Fibroblast of skin of right biceps (primary cell): ENCODE measurements at places on chromosomes 7 and 10.

DNA sequence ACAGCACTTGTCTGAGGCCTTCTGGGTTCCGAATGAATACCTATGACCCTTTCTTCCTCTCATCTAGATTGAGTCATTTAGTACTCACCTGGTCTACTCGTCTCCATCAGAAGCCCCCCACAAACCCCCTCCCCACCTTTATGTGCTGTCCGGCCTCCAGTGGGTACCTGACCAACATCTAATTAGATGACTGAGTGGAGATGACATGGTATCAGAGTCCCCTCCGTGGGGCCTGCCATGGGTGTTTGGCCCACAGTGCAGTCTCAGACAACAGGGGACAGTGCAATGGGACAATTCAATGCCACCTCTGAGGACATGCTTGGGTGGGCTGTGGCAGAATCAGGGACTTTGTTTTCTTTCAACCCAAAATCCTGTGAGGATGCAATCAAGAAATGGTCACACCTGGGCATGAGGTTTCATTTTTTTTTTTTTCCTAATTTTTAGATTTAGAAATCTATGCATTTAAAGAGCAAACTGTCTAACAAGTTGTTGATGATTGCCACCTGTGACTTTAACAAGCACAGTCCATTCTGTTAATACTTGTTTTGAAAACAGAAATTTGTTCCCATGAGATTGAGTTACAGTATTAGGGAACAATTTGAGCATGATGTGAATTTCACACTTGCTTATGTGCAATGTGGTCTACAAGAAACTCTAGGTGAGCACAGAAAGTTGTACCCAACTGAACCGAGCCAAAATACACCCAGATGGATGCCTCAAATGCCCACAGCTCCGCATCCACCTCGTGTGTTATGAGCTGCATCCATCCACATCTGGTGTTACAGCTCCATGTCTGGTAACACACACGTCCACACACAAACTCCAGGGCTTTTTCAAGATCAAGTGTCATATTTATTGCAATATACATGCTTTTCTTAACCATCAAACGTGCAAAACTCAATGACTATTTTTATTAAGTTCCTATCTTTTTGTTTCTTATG is 27.5 kb downstream of the GPRIN2 start:
- no peak for DNase-seq

DNA sequence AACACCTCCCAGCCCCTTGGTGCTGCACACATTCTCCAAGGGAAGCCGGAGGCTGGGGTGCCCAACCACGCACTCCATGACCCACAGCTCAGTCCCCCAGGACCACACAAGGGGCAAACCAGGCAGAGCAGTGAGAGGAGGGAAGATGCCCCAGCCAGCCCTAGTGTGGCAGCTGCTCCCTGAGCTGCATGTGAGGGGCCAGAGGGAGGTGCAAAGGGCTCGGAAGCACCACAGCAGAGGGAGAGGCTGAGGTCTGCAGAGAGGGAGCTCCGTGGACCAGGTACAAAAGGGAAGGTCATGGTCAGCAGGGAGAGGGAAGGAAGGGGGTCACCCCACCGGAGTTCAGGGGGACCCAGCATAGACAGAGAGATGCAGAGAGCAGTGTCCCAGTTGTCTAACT is 1.5 kb upstream of the CALML5 start:
- no peak for DNase-seq

DNA sequence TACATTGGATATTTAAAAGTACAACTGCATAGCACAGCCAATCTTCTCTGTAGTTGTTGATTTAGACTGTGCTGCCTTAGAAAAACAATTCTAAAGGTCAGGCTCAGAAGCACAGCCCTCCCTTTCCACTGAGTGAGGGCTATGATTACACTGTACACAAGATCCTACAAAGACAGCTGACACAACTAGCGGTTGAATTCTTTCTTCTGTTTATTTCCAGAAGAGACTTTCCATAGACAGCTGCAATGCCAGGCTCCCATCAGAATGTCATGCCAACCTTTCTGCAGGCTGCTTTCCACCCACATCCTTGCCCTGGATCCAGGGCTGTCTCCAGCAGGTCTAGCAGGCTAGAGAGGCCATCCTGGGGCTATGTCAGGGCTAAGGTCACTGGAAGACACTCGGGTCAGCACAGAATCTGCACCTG is 39.3 kb downstream of the FAM13C start:
- DNase-seq, result no peak

GRCh38 chr7:137933270-137934017 is 68.4 kb downstream of the CREB3L2 start:
- DNase-seq, result peak; percentile 82

DNA sequence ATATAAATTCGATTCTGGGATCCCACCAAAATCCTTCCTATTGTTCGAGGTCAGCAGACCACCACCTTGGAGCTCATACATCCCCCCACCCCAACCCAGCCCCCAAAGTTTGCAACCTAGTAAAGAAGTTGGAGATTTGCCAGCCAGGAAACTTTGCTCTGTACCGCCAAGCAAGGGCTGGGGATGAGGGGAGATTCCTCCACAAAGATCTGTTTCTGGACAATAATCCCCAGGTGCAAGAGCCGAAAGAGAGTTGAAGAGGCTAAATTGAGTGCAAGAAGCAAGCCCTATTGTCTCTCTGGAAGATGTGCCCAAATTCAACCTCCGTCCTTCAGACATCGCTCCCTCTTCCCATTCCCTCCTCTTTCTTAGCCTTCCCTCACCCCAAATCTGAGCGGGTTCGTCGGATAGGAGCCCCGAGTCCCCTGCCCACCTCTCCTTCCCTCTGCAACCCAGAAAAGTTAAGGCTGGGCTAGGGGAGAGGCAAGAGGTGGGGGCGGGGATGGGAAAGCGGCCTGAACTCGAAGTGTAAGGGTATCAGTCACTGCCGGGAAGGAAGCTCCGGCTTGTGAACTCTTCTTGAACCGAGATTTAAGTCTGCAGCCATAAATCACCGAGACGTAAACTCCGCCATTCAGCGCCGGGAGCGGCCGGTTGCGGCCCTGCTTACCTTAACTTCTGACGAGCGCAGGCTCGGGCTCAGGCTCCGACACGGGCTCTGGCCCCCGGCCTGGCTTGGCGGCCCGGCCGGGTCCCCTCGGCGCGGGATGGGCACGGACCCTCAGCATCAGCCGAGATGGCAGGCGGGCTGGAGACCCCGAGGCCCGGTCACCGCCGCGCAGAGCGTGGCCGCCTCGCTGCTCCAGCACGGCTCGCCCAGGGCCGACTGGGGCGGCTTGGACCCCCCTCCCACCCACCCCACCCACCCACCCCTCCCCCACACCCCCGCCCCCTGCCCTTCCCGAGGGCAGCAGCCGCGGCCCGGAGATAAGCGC is 10.8 kb upstream of the HOXA2 start:
- peak; percentile 83 for DNase-seq

- peak; percentile 33 for DNase-seq
These were observed 35.3 kb downstream of the NET1 start for GRCh38 chr10:5447611-5448071.

DNA sequence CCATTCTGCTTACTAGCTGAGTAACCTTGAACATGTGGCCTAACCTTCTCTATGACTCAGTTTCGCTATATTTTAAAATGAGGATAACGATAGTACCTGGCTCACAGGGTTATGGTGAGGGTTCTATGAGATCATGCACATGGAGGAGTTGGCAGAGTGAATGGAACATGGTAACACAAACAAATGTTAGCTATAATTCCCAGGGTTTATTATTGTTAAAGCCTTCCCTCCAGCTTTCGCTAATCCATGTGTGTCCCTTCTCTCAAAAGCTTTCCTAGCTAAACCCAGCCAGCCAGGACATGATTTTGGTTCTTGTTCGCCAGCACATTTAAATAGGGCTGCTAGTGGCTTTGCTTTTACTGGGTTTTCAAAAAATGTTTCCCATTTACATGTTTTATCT is 361.0 kb upstream of the NFE2L3 start:
- DNase-seq, result no peak

DNA sequence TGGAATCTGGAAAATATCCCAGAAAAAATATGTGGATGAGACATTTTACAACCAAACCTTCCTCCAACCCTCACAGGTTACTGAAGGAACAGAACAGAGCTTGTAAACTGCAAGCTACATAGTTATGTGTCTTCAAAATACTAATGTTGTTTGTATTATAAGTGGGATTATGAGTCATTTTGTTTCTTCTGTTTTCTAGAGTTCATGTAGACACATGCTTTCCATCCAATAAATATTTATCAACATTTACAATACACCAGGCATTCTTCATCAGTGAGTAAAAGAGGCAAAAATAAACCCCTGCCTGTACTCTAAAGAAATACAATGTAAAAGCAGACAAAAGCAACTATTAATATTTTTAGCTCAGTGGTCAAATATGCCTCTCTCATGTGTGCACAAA is 38.0 kb upstream of the TES start:
- no peak for DNase-seq

DNA sequence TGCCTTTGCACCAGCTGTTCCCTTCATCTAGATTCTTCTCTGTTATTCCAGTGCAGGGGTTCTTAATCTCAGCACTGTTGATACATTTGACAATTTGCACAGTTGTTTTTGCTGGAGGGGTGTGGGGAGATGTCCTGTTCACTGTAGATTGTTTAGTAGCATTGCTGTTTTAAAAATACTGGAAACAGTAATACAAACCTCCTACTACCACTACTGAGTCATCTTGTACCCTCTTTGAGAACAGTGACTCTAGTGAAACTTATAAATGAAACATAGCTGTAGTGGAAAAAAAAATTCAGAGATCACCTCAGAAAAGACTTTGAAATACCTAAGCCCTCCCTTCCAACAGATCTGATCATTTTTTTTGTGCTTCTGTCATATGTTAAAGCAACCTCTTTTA is 154.8 kb upstream of the TMEM196 start:
- DNase-seq, result no peak

GRCh38 chr7:104861729-104862390 is 152.1 kb upstream of the KMT2E start:
- no peak for DNase-seq

- no peak for DNase-seq
These were observed 60.8 kb upstream of the CELF2 start for GRCh38 chr10:10956681-10957542.

- no peak for DNase-seq
These were observed 7.7 kb upstream of the GBX1 start for GRCh38 chr7:151175047-151175792.

GRCh38 chr7:12222889-12223579 is 11.9 kb downstream of the TMEM106B start:
- no peak for DNase-seq

- no peak for DNase-seq
These were observed 16.1 kb downstream of the ADD3 start for GRCh38 chr10:110023785-110024465.

DNA sequence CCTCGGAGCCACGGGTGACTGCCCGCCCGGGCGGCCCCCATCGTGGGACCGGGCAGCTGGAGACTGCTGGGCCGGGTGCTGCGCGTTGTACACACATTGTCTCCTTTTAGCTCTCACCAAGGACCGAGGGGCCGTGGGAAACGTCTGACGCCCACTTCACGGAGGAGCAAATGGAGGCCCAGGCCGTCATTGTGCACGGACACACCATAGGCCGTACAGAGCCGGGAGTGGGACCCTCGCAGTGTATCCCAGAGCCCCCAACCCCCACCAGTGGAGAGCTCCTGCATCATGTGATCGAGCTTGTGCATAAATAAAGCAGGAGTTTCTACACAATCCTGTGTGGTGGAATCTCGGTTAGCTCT is 722 bp downstream of the DENND10 start:
- DNase-seq, result peak; percentile 15

- no peak for DNase-seq
These were observed 64.9 kb downstream of the MYOF start for GRCh38 chr10:93417266-93417665.

GRCh38 chr7:56199639-56200038 is 83.4 kb upstream of the NUPR2 start:
- DNase-seq, result no peak

DNA sequence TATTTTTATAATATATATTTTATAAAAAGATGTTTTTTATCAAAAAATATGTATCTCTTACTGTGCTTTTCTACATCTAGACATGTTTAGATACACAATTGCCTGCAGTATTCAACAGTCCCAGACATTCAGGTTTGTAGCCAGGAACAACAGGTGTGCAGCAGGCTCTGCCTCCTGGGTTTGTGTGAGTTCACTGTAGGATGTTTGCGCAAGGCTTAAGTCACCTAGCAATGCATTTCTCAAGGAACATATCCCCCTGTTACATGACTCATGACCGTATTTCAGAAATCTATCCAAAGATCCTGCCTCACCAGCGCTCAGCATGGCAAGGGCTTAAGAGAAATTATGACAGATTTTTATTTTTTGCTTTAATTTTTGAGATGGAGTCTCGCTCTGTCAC is 41.5 kb downstream of the PITRM1 start:
- DNase-seq, result peak; percentile 14

GRCh38 chr7:139585042-139585441 is 61.6 kb downstream of the CLEC2L start:
- DNase-seq, result no peak

- no peak for DNase-seq
These were observed 77.1 kb downstream of the MTPN start for GRCh38 chr7:135900065-135900546.

DNA sequence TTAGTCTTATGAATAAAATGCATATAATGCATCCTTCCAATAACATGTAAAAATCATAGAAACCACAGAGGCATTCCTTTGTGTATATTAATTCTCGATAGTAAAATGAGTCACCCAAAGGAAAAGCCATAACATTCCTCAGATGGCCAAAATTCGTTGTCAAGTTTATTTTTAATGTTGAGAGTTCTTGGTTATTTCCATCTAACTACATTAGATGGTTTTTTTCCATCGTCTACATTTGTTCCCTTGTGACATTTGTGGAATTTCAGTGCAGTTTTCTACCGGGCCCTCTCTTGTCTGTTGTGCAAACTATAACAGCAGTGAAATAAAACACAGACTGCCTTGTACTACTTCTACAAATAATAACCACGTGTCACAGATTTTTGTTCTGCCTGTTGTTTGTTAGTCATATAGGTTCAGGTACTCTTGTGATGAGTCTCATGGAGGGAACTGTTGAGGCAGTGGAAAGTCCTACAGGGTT is 54.7 kb upstream of the CCAR1 start:
- DNase-seq, result peak; percentile 96

DNA sequence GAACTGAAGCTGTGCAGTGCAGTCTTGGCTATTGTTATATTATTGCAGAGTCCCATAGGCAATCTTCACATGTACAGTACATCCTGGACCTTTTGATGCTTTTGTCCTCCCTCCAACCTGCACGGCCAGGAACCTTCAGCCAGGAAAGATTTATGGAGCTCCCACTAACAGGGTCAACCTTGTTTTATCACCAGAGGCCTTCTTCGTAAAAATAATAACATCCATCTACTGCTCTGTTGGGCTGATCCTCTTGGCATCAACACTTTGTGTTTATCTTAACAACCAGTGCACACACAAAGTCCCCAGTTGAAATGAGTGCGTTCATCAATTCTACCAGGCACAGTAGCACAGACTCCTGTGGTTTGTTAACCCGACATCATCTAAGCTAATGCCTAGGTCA is 72.4 kb downstream of the AGMO start:
- no peak for DNase-seq

- DNase-seq, result no peak
These were observed 181.0 kb upstream of the NPY start for GRCh38 chr7:24102988-24103387.

GRCh38 chr7:25894902-25895791 is 256.9 kb upstream of the NFE2L3 start:
- DNase-seq, result peak; percentile 35
